ENCODE measurements at places on chromosomes 16 and 17.

DNA sequence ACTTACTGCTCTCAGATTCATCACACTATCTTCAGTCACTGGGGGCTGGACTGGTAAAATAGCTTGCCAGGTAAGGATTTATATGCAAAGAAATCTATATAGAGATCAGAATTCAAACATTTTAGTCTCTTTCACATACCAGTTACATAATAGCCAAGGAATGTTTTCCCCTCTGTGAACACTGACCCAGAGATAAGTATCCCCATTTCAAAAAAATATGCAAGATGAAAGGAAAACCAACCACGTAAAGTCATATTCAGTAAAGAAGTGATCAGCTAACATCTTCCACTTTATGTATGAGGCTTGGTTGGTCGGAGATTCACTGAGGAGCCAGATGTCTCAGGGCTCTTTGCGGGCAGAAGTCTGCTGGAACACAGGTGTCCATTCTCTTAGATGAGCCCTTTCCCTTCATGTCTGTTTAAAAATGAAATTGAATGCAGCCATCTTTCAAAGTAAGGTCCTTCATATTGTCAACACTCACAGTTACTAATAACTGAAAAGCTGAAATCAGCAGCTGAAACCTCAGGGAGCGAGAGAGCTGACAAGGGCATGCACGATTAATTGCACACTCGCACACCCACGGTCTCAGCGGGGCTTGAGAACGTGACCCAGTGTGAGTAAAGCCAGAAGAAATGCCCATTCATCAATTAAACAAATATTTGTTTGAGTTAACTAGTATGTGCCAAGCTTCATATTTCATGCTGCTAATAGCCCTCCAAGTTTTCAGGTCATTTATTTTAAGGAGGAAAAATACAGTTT is 161.2 kb downstream of the MRTFB start:
- no peak for DNase-seq

DNA sequence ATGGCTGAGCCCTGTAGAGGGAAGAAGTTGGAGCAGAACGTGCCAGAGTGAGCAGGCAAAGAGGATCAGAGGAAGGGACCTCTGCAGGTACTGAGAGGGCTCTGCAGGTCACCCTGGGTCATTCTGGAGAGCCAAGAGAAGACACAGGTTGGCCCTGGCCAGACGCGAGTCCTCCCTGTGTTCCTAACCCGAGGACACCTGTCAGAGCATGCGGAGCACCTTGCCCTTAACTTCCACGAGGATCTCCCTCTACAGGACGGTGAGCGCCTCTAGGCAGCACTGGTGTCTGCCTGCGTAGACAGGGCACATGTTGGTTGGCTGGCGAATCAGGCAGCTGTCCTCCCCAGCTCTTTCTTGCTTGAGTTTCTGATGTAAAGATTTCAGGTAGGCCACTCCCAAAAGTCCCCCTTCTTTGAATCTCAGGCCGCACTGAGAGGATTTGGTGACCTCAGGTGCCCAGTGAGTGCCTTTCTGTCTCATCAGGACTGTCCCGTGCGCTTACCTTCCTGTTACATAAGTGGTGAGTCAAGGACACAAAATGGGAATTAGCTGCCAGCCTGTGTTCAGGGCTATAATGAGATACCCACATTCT is 45.3 kb downstream of the MPRIP start:
- no peak for DNase-seq

DNA sequence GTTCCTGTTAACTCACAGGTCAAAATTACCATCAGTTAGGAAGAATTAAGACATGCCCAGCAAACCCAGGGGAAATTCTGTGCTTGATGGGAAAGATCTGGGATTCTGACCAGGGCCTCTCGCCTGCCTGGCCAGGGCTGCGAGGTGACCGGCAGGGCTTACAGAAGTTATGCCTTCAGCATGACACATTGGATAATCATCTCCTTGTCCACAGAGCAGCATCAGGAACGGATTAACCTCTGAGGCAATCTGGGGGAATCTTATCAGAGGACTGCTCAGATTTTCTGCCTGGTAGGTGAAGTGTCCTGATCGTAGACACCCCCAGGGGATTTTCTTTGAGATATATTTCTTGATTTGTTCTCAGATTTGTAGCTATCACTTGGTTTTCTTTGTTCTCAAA is 172.5 kb downstream of the HS3ST3A1 start:
- DNase-seq = no peak

DNA sequence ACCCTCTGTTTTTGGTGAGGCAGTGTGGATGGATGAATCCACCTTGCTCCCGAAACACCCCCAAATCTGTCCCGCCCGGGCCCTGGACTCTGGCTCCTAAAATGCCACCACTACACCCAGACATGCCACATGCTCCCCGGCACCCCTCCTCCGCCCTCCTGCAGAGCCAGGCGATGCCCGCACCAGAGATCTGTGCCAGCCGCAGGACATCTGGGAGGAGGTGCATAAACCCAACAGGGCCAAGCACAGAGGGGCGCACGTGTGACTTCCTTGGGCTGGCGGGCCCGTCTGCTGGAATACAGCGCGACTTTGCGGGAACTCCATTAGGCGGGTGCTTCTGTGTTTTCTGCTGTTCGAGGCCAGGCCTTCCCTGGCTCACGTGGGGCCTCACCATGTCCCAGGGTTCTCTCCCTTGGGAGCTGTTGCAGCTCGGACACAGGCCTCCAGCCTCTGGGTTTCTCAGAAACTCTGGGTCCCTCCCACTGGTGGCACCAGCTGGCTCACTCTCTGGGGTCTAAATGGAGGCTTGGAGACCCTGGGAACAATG is 14.1 kb upstream of the ACSF3 start:
- no peak for DNase-seq

DNA sequence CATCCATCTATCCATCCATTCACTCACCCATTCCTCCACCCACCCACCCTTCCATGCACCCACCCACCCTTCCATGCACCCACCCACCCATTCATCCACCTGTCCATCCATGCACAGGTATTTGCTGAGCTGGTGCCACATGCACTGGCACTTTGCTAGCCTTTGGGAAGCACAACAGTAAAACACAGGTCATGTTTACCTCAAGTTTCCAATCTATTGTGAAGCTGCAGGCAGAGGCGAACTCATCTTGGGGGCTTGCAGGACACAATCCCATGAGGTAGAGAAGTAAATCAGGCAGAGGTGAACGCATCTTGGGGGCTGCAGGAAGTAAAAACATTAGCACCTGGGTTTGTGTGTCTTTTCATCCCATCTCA is 35.6 kb upstream of the CBFA2T3 start:
- no peak for DNase-seq

GRCh38 chr17:41579484-41580243 is 7.0 kb downstream of the KRT14 start:
- DNase-seq = peak; percentile 67

DNA sequence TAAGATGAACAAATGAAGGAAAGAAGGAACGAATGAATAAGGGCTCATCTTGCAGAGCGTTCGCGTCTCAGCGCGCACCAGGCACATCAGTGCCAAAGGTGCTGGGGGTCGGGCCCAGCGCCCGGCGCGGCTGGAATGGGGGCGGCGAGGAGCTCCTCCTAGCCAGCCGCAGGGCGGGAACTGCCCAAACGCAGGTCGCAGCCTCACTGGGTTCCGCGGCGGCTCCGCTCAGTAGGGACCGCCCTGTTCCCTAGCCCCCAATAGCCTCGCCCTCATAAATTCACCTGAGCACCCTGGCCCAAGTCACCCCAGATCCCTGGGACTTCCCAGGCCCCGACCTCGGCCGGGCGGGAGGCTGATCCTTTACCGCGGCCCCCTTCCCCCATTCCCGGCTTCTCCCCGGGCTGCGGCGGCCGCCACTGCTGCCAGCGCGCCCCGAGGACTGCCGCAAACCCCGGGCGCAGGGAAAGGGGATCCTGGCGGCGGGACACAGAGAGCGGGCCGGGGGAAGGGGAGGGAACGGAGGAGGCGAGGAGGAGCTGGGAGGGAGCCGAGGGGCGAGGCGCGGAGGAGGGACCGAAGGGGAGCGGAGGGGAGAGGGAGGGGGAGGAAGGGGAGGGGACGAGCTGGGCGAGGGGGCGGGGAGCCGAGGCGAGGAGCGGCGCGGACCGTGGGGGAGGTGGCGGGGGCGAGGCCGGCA is 377 bp upstream of the CRHR1 start:
- no peak for DNase-seq

DNA sequence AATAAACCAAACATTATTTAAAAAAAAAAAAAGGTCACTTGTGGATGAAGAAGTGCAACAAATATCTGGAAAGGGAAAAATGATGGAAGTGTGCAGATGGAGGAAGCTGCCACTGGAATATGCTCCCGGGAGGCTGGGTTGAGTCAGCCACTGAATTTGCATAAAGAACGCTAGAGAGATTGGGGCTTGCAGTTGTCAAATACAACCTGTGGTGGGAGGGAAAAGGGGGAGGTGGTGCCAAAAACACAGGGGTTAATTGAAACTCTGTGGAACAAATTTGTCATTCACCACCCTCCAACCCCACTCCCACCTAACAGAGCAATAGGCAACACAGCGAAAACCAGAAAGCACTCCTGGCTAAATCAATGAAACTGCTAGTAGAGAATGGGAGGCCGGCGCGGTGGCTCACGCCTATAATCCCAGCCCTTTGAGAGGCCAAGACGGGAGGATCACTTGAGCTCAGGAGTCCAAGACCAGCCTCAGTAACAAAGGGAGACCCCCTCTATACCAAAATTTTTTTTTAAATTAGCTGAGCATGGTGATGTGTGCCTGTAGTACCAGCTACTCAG is 37.6 kb upstream of the RPL38 start:
- DNase-seq = no peak

- no peak for DNase-seq
Measured at GRCh38 chr17:34647511-34647910, 68.1 kb downstream of the TMEM132E start.

- DNase-seq = no peak
Measured at GRCh38 chr17:82014432-82014831, 8.2 kb downstream of the CENPX start.

DNA sequence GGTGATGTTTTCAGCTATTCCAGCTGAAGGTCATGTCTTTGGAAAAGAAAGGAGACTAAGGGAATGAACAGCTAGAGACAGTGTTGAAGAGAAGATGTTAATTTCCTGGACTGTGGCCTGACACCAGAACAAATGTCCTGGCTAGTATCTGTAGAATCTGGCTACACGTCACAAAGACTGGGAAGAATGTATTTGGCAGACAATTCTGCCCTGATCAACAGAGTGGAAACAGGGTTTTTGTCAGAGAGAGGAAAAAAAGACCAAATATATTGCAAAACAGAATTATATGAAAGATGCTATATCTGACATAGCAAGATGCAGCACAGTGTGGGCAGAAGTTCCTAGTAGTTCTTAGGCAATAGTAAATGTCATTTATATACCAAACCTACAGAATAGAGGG is 17.0 kb upstream of the ANKFN1 start:
- no peak for DNase-seq

Measured in T-helper 2 cell treated with Interferon-gamma antibody and Interleukin-4, amounts not matched to agents 5 μg/mL and 100 μg/mL, for 36 hours (primary cell).